NCI-H1105 treated with DMSO at 0.1 percent for 48 hours (cell line): ENCODE measurements at places on chromosomes 11 and 22.

DNA sequence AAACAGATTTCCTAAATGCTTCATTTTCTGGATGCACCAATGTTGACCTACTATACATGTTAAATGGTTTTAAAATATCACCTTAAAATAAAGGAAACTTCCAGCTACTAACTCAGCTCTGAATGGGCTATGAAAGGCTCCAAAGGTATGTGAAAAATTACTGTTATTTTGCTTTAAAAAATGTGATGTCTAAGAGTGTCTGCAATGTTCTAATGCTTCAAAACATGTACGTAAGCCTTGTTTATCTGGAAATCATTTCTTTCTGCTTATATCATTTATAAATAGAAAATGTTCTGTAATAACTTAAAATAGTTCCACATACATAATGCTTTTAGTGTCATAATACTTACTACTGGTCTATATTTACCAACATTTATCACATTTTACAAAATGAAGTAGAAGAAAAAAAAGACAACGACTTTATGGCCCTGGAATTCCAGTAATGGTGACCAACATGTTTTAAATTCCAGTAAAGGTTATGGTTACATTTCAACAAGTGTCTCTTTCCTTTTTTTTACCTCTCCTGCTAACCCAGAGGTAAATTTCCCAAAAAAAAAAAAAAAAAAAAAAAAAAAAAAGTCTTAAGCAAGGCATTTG lies 2.5 kb downstream of the BDNF start:
- no peak for DNase-seq

DNA sequence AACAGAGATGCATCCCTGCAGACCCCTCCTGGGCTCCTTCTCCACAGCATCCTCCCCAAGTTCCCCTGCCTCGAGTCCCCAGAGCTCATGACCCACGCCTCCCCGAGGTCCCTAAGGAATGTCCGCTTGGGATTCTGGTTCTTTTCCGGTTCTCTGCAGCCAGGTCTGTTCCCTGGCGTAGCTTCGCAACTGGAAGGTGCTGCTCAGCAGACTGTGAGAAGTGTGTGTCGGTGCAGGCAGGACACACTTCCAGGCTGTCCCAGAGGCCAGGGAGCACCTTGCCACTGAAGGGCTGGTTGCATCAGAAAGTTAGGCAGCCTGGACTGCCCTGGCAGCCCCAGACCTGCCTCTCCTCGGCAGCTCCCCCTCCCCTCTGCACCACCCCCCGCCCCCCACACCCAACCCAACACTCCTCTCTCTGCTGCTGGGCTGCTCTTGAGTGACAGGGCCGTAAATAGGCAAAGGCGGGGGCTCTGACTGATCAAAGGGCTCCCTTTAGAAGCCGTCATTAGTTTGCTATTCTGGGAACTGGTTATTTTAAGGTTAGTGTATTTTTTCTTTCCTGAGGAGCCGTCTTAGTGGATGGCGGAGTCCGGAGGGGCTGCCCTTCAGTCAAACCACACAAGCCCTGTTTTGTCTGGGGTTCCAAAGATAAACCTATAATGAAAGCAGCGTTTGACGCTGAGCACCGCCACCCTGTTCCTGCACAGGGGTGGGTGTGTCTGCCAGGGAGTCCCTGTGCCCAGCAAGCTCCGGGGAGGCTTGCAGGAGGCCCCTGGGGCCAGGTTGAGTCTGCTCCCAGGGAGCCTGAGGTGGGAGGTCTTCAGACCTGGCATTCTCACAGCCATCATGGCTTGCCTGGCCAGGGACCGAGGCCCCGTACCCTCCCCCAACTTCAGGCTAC lies 88.6 kb upstream of the KCNQ1OT1 start:
- no peak for DNase-seq

DNA sequence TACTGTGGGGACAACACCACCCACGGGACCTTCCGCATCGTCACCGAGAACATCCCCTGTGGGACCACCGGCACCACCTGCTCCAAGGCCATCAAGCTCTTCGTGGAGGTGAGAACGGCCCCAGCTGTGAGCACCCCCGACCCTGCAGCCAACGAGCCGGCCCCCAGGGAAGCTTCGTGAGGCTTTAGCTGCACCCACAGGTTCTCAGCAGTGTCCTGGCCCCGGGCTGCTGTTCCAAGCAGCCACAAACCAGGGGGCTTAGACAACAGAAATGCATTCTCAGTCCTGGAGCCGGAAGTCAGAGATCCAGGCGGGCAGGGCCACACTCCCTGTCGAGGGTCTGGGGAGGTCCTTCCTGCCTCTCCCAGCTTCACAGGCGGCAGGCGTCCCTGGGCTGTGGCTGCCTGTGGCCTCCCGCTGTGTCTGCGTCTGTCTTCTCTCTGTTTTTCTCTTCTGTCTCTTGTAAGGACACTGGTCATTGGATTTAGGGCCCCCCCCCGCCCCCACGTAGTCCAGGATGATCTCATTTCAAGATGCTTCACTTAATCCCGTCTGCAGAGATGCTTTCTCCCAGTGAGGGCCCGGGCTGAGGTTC lies 12.5 kb downstream of the MUC5B start:
- no peak for DNase-seq

DNA sequence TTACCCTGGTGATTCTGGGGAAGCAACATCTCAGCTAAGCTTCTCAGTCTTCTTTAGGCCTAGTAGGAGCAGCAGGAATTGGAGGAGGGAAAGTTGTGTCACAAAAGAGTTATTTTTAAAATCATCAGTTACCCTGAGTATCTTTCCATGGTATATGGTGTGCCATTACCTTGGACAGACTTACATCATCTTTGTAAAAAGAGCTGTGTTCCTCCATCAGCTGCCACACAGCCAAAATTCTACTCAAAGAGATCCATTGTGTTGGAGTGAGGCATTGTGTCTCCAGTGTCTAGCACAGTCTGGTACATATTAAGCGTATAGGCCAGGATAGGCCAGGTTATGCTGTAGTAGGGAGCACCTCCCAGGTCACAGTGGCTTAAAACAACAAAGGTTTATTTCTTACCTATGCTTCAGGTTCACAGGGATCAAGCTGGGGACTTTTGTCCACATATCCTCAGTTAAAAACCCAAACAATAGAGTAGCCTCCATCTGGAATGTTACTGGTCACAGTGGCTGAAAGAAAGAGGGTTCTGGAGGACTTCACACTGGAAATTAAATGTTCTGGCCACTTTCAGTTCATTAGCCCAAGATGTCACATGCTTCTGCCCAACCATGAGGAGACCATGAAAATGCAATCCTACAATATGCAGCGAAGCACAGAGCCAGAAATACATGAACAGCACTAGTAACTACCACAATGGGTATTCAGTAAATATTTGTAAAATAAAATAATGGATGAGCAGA lies 9.9 kb upstream of the TMPRSS5 start:
- DNase-seq = no peak

DNA sequence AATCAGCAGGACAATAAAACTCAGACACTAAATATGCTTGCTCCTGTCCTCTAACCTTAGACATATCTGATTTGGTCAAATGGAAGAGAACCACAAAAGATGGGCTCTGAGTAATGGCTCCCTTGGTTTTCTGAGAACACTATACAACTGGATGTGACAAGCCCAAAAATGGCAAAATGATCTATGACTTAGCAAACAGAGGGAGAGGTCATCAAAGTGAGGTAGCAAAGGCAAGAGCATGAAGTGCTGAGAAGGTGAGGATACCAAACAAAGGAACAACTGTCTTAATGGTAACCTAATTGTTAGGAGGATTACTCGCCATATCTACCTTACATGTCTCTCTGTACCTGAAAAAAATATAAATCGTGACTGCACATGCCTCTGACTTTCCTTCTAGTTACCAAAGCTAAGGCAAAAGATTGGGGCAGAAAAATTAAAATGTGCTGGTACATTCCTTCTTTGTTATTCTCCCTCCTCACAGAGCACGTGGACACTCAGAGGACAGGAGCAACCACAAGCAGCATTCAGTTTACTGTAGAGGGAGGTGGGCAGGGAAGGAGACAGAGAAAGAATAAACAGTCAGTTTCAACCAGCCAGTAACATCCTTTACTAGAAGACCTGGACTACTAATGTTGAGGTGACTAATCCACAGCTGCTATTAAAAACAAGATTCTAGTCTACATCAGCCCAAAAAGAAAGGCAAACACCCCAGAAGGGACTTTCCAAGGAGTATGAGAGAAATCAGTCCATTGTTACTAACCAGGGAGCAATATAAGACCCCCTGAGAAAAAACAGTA lies 88.8 kb downstream of the AMBRA1 start:
- DNase-seq = no peak

- DNase-seq = no peak
Observed at GRCh38 chr11:130761560-130762220, 154.6 kb downstream of the SNX19 start.

DNA sequence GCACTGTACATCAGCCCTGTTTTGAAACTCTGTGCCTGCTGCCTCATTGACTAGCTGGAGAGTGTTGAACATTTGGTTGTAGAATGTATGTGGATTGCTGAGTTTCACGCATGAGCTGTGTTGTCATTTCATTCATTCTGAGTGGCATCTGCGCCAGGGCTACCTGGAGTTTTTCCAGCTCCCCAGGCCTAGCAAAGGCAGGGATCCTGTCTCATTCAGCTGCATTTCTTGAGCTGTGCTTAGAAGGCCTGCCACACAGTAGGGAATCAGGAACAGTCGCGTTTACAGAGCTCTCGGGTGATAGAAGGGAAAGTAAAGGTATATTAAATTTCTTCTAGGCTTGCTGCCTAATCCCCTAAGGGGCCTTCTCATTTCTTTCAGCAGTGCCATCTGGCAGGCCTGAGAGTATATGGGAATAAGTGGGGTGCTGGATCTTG lies 44.3 kb downstream of the PTPRJ start:
- no peak for DNase-seq

GRCh38 chr22:41254230-41254629 lies 13.5 kb upstream of the CHADL start:
- no peak for DNase-seq

GRCh38 chr11:44568658-44569473 lies 3.4 kb downstream of the CD82 start:
- DNase-seq = no peak

DNA sequence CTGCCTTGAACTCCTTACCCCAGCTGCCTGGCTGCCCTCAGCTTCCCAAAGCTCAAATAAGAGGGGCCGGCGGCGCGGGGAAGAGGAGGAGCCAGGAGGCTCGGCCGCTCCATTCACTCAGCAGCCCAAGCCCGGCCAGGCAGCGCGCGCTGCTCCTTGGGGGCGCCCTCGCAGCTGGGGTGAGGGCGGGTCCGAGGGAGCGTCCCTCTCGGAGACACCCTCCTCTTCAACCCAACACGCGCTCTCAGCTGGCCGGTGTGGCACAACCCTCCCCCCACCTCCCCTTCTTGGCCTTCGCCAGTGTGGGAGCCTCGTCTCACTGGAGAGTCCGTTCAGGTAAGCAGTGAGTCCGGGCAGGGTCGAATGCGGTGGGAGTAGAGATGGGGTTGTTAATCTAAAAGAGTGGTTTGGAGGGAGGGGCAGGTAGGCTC lies at the start of gene WT1:
WT1 (minus strand) TSS at position 29 of the 431 bp plus-strand sequence.
- no peak for DNase-seq

DNA sequence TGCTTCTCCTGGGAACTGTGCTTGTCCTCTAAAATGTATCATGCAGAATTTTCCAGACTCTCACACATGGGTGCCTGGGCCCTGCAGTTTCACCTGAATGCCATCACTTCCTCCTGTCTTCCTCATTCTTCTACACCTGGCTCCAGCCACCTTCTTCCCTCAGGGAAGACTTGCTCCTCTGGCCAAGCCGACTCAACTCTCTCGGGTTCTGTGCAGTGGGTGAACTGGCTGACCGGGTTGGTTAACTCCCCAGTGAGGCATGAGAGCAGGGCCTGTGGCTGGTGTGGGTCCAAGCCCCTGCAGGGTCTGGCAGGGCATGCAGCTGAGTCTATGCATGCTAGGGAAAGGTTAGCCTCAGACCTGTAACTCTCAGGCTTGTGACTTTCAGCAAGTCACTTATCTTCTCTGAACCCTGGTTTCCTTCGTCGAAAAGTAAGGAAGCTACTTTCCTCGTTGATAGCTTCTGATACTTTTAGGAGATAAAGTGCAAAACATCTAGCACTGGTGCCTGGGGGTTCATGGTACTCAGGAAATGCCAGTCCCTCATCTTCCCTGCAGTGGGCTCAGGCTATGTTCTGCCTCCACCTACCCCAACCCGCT lies 11.9 kb downstream of the CD82 start:
- DNase-seq = no peak

DNA sequence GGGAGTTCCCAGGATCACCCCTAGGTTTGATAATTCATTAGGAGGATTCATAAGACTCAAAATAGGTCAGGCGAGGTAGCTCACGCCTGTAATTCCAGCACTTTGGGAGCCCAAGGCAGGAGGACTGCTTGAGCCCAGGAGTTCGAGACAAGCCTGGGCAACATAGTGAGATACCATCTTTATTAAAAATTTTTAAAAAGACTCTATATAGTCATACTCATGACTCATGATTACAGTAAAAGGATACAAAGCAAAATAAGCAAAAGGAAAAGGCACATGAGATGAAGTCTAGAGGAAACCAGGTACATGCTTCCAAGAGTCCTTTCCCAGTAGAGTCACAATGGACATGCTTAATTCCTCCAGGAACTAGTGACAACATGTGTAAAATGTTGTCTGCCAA lies 13.9 kb upstream of the PTS start:
- no peak for DNase-seq

DNA sequence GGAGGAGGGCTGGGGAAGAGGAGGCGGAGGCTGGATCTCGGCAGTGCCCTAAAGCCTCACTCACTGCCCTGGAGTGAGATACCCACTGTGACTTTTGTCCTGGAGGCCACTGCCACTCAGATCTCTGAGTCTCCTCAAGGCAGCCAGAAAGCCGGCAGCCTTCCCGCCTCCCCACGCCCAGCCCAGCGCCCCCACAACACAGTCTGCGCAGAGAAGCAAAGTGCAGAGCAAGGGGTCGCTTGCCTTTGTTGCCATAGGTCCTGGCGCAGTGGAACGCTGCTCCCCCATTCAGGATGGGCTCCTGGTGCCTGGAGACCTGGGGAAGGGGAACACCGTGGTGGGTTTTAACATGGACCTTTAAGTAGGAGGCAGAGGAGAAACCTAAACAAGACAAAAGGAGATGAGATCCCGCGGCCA lies 17.6 kb downstream of the PATZ1 start:
- no peak for DNase-seq

- DNase-seq = peak; percentile 43
Observed at GRCh38 chr11:60193687-60194433, 11.0 kb upstream of the MS4A6A start.
